ENCODE measurements at places on chromosomes 5 and 9.

DNA sequence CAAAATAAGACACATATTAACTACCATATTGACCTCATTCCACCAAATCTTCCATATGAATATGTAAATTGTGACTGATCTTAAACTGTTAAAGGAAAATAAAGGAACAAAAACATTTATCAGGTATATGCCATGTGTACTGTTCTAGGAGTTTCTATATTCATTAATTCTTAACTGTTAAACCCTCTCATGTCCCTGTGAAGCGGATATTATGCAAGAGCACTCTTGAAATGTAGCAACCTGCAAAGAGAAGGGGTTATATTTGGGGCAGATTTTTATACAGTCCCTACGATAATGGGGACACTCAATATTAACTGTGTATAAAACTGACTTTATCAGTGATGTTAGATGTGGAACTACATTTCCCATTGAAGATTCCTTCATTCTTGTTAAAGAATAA, 184.9 kb upstream of the OR13F1 start:
- DNase-seq: no peak

GRCh38 chr5:531101-531748, 7.0 kb upstream of the SLC9A3 start:
- no peak for DNase-seq

DNA sequence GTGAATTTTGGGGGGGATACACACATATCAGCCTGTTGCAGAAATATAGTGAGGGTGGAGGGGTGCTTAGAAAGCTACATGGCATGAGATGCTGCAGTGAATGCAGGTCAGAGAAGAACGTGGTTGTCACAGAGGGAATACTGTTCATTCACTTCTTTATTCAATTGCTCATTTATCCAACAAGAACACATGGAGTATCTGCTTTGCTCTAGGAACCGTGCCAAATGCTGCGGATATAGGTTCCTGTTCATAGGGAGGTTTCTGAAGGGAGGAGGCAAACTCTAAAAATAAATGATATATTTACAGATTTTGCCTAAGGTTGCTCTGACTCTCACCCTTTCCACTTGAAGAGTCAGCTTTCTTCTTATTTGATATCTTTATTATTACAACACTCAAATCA, 444.3 kb upstream of the CLINT1 start:
- no peak for DNase-seq

DNA sequence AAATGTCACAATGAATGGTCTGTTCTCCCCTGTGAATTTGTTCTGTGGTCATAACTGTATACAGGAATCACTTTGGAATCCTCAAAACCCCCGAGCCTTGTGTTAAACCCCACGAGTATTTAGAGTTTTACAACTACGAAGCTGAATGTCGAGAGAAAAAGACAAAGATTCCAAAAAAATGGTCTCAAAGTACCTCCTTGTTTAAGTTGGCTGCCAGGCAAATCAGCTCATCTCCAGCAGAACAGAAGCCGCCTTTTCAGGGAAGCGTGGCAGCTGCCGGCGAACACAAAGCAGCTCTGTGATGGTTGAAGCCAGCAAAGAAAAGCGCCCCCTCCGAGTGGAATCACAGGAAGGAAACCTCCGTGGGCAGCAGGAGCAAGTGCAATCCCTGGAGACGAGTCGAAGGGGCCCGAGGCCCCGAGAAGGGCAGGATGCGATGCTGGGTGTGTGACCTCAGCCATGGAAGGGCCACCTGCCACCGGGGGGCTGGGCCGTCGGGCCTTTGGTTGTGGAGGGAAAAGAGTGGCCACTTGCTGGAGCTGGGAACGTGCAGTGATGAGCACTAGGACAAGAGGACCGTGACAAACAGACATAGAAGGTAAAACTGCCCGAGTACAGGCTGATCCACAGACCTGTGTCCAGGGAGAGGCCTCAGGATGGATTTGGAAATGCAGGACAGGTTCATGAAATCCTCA, 706.4 kb downstream of the SEMA5A start:
- DNase-seq: no peak

GRCh38 chr5:108238936-108239887, 142.7 kb downstream of the FBXL17 start:
- DNase-seq: no peak

DNA sequence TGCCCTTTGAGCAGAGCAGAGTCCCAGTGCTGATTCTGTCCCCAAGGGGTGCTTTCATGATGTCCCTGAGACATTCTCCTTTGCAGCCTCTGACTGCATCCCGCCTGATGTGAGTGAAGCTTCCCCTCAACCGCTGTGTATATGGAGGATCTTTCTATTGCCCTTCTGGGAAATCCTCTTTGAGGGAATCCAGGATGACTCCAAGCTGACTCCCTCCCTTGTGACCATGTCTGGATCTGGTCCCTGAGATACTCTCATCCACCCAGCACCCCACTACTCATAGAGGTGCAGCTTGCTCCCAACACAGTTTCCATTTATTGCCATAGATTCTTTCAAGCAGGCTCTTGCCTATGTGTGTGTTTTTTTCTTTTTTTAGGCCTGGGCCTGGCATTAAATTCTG, 216.5 kb downstream of the SEC61B start:
- no peak for DNase-seq

GRCh38 chr5:76234665-76235064, 151.5 kb downstream of the SV2C start:
- DNase-seq: no peak

- DNase-seq: no peak
Observed at GRCh38 chr5:115838885-115839518, 2.4 kb downstream of the ATG12 start.

- DNase-seq: no peak
Observed at GRCh38 chr5:78773655-78774054, 125.1 kb upstream of the LHFPL2 start.

- DNase-seq: no peak
Observed at GRCh38 chr5:90930756-90931431, 372.3 kb downstream of the ADGRV1 start.

DNA sequence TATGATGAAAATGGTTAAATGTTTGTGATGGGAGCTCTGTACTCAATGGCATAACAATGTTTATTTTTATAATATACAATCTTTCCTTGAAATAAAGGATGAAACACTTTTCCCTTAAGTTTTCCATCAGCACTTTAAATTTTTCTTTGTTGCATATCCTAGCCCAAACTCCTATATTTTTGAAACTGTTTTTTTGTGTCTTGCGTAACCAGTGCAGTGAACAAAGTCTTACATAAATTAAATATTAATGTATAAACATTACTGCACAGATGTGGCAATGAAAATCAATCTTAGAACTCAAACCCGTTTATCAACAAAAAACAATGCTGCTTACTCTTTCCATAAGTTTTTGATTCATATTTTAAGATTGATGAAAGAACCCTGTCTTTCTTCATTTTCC, 34.1 kb upstream of the IL31RA start:
- no peak for DNase-seq

- no peak for DNase-seq
Observed at GRCh38 chr9:129436751-129437625, 183.9 kb downstream of the C9orf50 start.
